WTC11 (cell line): ENCODE measurements at places on chromosomes 1 and 21.

DNA sequence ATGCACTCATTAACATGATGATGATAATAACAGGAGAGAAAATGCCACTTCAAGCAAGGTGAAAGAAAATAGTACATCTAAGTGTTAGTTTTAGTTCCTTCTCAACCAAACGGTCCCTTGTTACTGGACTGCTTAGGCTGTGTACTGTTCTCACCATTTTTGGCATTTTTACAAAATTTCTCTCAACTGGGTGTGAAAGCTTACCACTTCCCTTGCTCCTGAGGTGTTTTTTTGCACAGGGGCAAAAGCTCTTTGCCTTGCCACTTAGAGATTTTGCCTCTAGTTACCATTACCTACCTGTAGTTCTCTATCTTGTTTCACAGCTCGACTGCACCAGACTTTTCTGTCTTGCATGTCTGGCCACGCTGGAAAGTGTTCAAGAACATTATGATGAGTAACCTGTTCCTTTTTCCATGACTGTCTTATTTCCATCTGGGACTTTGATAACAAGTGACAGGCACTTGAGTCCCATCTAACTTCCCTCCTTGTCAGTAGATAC lies 10.7 kb downstream of the NEK7 start:
- no peak for DNase-seq

- DNase-seq: no peak
These were observed 560.5 kb upstream of the NR5A2 start for GRCh38 chr1:199466961-199467360.

DNA sequence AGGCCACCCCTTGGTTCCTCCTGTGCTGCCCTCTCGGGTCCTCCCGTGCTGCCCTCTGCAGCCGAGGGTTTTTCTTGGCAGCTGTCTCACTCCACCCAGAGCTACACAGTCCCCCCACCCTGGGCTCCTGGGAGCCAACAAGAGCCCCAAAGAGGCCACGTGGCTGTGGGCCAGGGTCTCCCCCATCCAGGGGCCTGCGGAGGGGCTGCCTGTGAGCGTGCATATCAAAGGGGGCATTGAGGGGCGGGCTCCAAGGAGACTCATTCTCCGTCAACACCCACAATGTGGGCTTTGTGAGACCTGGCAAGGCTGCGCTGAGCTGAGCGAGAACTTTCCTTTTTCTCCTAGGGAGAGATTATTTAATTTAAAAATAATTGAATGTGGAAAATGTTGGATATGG lies 108.7 kb upstream of the ARHGEF16 start:
- no peak for DNase-seq

- no peak for DNase-seq
These were observed 99.1 kb upstream of the ARTN start for GRCh38 chr1:43834280-43835081.

DNA sequence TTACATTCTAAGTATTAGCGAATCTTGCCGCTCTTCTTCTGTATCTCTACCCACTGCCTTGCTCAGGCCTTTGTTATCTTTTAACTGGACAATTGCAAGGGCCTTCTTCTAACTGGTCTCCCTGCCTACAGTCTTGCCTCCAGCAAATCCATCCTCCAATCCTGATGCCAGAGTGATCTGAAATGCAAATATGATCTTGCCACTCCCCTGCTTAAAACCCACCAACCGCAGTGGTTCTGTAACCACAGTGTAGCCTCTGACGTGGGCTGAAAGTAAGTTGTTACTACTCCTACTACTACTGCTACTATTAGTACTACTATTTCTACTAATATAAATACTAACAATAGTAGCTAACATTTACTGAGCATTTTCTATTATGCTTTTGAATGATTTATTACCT lies 12.4 kb downstream of the MOV10 start:
- DNase-seq: no peak

DNA sequence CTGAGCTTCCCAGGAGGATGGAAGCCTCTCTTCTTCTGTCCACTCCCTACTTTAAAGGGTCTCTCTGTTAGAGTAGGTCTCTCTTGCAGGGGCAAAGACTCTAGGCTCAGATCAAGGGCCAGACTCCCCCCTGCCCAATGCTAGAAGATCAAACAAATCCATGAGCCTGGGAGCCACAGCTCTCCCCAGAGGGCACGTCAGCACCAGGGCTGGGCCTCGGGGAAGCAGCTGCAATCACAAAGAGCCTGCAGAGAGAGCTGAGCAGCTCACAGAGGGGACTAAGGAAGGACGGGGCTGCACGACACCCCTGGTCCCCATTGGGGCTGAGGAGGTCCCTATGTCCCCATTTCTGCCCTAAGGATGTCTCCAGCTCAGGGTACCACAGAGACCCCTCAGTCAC lies 3.9 kb downstream of the CNTN2 start:
- no peak for DNase-seq

DNA sequence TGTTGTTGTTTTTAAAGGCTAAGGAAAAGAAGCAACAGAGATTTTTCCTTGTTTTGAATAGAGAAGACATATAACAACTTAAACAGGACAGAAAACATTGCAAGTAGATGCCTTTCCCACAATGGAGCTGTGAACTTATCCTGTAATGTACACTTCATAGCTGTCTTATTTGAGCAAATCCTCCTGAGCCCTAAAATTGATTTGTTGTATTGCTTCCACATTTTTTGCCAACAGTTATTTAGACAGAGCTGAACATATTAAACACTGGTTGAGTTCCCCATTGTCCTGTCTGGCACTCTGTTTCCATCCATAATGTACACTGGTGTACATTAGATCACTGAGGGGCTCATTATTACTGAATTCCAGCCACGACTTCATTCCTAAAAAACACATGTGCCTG lies 32.2 kb downstream of the CACHD1 start:
- no peak for DNase-seq

GRCh38 chr1:1352786-1353388 lies 3.7 kb upstream of the DVL1 start:
- no peak for DNase-seq

DNA sequence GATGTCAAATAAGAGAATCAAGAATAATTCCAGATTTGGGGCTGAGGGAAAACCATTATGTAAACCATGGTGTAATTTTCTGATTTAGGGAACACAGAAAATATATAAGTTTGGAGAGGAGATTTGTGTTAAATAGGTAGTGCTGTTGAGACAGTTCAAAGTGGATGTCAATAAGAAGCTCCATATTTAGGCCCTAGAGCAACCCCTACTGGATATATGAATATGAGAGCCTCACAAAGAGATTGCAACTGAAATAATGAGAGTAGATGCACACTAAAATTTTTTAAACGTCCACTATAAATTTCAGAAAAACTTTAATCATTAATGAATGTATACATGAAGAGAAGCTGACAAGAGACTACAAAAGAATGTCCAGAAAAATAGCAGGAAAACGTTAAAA lies 1447.8 kb upstream of the PRMT6 start:
- DNase-seq: no peak

- no peak for DNase-seq
These were observed 22.7 kb downstream of the NCF2 start for GRCh38 chr1:183567584-183567983.

GRCh38 chr1:66947267-66947666 lies 22.5 kb downstream of the MIER1 start:
- no peak for DNase-seq

DNA sequence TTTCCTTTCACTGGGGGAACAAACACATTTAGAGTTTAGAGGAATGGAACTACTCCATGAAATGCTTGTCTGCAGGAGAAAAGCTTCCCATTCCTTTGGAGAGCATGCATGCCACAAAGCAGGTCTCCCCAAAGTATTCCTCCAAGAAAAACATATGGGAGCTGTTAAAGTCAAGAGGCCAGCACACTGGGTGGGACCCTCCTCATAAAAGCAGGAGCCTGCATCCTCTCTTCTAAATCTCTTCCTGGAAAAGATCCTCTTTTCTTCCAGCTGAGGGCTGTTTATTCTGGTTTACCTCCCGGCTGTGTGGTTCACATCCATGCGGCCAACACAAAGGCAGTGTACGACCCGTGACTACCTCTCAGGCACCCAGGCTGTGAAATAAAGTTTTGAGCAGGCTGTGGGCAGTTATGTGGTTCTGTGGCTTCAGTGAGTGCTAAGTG lies 103.4 kb downstream of the TENT5C start:
- DNase-seq: no peak

DNA sequence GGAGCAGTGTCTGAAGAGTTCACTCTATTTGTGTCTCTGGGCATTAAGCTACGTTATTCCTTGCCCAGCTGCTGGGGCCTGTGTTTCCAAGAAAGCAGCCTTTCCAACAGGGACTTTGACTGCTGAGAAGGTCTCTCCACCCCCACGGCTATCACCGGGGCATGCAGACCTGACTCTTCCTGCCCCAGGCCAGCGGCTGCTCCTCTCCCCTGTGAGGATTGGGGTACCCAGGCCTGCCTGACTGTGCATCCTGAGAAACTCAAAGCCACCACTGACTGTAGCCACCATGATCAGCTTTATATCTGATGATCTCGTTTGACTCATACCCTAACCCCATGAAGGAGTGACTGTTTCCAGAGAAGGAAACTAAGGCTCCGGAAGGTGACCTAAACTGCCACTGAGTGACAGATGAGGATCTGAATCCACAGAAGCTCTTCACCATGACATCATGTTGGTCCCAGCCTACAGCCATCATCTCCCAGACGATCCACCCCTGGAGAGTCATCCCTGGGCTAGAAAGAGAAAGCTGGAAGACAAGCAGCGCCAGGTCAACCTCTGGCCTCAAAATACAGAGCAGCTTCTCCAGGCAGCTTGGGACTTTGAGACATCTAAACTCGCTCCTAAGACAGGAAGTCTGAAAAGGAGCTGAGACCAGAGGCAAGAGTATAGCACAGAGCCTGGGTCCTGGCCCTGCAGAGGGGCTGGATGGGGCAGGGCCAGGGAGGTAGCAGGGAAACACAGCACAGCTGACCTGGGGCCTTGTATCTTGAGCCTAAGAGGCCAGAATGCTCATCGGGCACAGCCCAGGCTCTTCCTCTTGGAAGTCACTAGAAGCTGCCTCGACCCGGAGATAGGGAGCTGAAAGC lies 244.0 kb upstream of the VAMP3 start:
- DNase-seq: no peak

DNA sequence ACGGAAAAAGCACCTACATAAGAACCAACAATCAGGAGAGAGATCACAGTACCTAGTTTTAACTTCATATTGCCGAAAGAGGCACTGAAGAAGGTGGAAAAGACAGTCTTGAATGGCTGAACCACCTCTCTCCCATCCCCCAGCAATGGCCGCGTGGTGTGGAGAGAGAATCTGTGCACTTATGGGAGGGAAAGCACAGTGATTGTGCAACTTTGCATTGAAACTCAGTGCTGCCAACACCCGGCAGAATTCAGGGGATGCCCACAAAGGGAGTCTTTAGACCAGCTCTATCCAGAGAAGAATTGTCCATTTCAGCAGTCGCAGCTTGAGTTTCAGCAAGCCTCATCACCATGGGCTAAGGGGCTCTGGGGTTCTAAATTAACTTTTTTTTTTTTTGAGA lies 186.3 kb upstream of the USP25 start:
- no peak for DNase-seq

DNA sequence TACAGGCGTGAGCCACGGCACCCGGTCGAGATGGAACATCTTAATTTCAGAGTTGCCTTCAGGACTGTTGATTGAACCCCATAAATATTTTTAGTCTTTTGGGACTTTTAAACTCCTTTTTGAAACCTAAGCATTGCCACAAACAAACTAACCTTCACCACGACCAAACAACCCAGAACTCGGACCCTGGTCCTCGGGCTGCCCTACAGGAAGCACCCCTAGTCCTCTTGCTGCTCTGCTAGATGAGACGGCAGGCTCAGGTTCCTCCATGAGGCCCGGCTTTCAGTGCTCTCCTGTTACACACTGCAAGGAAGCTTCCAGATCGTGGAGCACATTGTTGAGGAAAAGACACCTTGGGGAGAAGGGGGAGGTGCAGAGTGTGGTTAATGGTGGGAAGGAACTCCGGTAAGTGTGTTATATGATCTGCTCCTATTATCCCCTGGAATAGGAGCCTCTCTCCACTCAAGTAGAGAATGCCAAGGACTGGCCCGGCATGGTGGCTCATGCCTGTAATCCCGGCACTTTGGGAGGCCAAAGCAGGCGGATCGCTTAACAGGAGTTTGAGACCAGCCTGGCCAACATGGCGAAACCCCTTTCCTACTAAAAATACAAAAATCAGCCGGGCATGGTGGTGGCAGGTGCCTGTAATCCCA lies 5.7 kb downstream of the EPHX1 start:
- no peak for DNase-seq

DNA sequence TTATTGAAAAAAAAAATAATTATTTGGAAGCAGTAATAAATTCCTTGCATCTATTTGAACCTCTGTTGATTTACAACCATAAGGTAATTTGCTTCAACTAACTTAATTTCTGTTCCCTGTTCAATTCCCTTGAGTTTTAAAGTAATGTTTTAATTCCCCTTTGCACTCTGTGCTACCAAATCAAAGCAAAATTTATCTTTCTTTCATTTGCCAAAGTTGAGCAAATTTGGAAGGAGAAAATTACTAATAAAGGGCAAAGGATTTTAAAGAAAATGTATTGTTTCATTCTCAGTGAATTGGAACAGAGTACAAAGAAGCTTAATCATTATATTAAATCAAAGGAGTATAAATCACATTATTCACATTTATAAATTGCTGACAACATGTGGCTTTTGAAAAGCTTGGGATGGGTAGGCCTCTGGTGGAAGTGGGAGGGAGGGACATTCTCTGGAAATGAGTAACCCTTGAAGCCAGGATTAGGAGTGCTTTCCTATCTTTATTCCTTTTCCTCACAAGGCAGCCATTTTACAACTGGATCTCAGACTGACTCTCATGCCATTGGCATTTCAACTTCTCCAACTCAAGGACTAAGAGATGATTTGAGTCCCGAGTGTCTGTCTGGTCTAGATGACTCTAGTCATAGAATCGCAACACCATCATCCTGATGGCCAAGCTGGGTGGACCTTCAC lies 331.6 kb upstream of the DUSP10 start:
- no peak for DNase-seq

DNA sequence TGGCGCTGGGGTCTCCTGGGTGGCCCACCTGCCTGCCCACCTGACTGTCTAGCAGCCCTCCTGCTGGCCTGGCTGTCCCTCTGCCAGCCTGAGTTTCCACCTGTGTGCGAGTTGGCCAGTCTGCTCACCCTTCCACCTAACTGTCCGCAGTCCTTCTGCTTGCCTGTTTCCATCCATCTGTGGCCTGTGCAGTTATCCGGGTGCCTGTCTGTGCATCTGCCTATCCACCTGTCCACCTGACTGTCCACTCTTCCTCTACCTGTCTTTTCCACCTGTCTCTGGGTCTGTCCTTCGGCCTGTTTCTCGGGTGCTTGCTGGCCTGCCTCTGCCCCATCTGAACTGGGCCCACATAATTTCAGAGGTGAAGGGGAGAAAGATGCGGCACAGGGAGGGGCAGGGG lies 1.9 kb downstream of the KCNQ4 start:
- DNase-seq: no peak

GRCh38 chr1:35201631-35202030 lies 8.7 kb upstream of the SFPQ start:
- no peak for DNase-seq

GRCh38 chr1:183323849-183324683 lies 94.1 kb downstream of the NMNAT2 start:
- DNase-seq: no peak

- no peak for DNase-seq
These were observed 25.1 kb upstream of the B3GALT2 start for GRCh38 chr1:193211539-193211938.

- DNase-seq: no peak
These were observed 9.0 kb downstream of the DYNLT5 start for GRCh38 chr1:66761221-66761620.
